Muscle of back (tissue), 13 donors: ENCODE measurements at places on chromosomes 7 and 10.
A peak's percentile ranks its signal among the peaks of the same experiment; 100 is the strongest.

DNA sequence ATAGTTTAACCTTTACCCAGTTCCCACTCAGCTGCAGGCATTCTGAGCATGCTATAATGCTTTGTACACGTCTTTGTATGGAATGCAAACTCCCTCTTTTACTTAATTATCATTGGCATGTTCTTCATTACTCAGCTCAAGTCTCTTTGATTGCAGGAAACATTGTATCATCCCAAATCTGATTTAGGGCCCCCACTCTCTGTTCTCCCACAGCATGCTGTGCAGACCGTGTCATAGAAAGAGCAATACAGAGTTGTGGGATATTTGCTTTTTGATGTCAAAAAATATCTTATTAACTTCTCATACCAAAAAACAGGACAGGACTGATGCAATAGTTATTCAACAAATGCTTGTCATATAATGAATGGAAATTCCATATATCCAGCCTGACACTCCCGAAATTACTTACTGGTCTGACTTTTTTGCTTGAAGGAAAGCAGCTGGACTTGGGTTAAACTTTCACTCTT is 1081.5 kb upstream of the C7orf33 start:
- no peak for DNase-seq

- DNase-seq, result no peak
These were observed 94.9 kb upstream of the ZNF800 start for GRCh38 chr7:127487381-127487780.

- DNase-seq, result peak; percentile 77
These were observed 1303.0 kb downstream of the GATA3 start for GRCh38 chr10:9357471-9357870.

DNA sequence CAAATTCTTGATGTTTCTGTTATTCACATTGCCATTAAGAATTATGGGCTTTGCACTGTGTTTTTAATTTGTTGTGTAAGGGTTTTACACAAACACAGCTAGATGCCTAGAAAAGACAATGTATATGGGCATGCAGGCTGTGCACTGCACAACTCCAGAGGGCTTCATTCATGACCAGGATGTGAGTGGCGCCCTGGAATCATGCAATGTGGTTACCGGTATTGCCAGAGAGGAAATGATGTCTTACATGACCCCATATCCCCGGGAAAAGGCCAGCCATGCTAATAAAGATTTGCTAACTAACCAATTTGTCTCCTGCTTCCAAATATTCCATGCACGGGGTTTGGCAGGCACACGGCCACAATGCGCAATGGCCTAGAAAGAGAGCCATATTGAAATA is 16.9 kb downstream of the KCNMA1 start:
- no peak for DNase-seq

DNA sequence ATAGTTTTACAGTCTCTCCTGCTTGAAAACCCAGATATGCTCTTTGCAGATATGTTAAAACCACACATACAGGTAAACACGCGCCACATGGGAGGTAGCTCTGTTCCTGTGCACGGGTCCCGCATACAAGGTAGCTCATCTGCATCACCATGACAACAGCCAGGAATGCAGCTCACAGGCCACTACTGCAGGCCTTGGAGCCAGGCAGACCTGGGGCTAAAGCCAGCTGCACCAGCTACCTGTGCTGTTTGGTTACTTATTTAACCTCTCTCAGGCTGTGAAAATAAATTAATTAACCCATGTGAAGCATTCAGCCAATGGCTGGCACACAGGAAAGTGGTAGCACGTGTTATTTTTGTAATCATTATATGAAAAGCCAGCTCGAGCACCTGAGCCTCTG is 428.3 kb downstream of the TNS3 start:
- no peak for DNase-seq

- DNase-seq, result peak; percentile 86
These were observed 249.8 kb downstream of the TRIL start for GRCh38 chr7:28708033-28708951.

GRCh38 chr10:45461034-45461433 is 87.0 kb downstream of the ALOX5 start:
- no peak for DNase-seq

DNA sequence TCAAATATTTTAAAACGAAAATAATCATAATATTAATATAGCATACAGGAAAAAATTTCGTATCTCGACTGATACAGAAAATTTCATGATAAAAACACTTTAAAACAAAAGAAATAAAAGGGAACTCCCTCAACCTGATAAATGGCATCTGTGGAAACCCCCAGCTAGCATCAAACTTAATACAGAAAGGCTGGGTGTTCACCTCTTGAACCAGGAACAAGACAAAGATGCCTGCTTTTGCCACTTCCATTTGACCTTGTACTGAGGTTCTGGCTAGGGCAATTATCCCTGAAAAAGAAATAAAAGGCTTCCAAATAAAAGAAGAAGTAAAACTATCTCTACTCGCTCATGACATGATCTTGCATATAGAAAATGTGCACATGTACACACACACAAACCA is 2.5 kb upstream of the ALOX5 start:
- DNase-seq, result no peak

DNA sequence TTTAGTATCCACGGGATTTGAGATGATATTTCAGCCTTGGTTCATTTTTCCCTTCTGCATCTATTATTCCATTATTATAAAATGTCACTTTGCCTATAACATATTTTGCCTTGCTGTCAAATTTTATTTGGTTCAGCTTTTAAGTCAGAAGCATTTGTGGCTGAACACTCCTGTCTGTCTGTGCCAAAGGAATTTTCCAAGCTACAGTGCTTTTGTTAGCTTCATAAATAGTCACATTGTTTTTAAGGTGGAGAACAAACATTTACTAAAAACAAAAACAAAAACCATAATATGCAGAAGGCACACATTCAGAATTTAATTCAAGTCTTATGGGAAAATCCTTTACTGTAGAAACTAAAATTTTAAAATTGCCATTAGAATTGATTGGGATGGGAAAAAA is 33.8 kb upstream of the ELMO1 start:
- peak; percentile 7 for DNase-seq

DNA sequence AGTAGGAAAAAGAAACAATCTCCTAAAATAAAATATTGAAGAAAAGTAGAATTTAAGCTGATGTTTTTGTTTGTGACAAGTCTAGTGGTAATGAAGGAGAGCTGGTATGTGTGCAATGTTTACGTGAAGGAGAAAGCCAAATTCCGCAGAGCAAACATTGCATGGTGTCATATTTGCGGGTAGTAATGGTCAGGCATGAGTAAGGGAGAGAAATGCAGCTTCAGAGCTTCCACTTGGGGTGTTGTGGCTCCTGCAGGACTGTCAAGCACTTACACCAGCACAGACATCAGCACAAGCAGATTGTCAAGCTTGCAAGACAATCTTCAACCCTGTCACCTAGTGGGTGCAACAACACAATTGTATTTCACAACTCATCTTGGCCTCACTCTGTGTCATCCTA is 136.5 kb upstream of the ETV1 start:
- DNase-seq, result no peak

DNA sequence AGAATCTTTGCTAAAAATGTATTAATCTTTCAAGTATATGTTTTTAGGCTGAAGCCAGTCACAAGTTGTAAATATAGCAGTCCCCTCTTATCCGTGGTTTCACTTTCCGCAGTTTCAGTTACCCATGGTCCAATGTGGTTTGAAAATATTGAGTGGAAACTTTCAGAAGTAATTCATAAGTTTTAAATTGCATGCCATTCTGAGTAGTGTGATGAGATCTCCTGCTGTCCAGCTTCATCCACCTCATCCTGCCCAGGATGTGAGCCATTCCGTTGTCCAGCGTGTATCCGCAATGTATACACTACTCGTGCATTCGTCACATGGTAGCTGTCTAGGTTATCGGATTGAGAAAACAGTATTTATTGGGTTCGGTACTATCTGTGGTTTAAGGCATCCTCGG is 12.2 kb downstream of the PDCD4 start:
- DNase-seq, result no peak

DNA sequence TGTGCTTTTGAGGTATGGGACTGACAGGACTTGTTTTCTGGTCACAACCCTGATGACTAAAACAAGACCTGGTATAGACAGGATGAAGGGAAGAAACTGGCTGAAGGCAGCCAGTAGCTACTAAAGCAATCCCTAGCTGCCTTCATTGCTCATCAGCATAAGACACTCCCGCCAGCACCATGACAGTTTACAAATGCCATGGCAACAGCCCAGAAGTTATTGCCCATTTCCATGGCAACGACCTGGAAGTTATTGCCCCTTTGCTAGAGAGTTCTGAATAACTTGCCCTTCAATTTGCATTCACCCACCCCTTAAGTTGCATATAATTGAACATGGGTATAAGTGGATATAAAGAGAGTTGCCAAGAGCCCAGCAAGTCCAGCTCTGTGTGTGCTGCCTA is 169.6 kb upstream of the FAM171A1 start:
- no peak for DNase-seq

- DNase-seq, result peak; percentile 71
These were observed 188.5 kb upstream of the BMPER start for GRCh38 chr7:33716581-33717477.

DNA sequence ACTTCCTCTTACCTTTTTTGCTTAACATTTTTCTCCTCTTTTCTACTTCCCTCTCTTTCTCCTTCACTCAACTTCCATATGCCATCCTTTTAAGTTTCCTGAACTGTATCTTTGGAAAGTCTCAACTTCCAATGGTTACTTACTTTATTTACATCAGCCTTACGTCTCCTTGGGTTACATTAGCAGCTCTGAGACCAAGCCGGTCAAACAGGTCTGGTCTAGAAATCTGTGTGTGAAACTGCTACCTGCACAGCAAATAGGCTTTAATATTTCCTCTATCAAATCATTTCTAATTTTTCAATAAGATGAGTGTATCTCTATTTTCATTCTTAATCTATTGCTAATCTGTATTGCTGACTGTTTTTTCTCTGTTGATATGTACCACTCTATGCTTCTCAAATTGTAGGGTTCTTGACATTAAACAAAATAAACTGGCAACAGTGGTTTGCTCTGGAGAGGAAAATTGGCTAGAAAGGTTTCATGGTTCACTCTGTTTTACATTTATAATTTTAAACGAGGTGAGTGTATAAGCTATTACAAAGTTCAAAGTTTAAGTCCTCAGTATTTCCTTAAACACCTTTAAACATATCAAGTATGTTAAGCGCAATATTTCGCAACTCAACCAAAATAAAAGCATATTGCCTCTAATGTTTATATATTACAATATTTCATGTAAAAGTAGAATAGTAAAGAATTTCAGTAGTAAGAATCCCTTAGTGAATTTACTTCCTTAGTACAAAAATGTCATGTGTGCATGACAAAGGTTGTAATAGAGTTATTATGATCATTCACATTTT is 3.6 kb upstream of the SEMA3C start:
- no peak for DNase-seq

GRCh38 chr10:92241158-92241500 is 49.7 kb downstream of the CPEB3 start:
- DNase-seq, result peak; percentile 38

DNA sequence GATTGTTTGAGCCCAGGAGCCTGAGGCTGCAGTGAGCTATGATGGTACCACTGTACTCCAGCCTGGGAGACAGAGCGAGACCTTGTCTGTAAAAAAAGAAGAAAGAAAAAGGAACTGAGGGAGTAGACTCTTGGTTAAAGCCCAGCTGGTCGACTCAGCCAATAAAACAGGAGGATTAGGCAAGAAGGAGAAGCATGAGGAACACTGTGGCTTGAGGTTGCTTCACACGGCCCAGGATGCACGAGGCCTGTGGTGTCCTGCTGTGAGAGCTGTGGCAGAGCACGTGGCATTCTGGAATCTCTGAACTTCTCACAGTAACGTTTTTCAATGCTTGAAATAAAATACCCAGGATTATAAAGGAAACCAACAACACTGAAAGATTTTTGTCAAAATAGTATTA is 93.3 kb downstream of the CUL2 start:
- DNase-seq, result no peak

GRCh38 chr7:15561835-15562234 is at the start of gene AGMO:
TSS of gene AGMO (minus strand) at chr7:15562015.
- no peak for DNase-seq

DNA sequence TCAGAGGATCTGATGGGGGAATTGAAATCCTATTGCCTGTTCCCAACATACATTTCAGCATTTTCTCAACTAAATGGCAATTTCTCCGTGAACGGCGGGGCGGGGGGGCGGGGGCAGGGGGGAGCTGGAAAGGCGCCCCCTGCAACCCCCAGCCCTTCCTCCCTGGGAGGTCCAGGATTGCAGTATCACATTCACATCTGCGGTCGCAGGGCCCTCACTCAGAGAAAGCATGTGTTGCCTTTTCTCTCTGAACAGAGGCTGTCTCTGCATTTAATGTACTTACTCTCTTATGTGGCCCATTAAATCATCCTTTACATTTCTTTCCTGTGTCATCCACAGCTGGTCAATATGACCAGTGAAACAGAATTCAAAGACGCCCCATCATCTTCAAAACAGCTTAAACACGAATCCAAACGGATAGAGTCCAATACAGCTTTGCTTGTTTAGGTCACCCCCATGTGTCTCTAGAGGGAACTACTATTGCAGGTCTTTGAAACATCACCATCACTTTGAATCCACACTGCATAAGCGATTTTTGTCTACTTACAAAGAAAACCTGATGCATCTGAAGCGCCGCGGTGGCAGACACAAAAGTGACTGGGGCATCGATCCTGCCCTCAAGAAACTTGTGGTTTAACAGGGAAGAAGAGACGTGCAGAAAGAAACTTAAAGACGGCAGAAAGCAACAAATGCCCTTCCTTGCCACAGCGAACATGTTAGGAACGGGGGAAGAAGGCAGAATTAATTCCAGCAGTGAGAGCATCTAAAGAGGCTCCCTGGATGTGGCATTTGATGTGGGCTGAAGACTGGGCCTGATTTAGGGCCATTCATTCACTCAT is 17.0 kb upstream of the ECHDC3 start:
- peak; percentile 44 for DNase-seq

DNA sequence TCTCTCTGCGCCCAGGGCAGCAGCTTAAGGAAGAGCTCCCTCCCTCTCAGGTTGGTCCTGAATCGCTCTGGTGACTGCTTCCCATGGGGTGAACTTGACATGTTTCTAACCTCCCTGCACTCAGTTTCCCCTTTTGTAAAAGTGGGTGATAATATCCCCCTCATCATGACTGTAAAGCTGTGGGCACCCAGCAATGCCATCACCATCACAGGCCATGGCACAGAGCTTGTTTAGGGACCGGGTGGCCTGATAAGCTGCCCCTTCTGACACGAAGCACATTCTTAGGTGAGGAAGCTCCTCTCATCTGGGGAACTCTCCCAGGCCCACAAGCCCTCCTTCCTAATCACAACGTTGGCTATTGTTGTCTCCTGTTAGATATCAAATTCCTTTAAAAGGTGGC is 972.8 kb upstream of the ZNF722 start:
- DNase-seq, result no peak

DNA sequence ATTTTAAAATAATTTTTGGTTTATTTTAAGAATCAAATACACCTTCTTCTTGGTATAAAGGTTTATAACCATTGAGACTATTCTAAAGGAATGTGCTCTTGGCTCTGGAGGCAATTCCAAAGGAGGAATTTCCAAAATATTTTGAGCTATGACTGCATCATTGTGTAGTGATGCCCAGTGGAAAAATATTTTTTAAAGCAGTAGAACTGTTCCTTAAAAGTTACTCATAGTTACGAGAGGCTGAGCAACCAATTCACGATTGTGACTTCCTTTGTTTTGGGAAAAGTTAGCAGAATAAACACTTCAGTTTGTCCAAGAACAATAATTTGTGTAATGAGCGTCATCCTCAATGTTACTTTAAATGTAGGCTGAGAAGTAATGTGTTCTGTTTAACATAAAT is 233.6 kb downstream of the BAMBI start:
- peak; percentile 43 for DNase-seq
